ENCODE measurements at places on chromosomes 16 and 17.

DNA sequence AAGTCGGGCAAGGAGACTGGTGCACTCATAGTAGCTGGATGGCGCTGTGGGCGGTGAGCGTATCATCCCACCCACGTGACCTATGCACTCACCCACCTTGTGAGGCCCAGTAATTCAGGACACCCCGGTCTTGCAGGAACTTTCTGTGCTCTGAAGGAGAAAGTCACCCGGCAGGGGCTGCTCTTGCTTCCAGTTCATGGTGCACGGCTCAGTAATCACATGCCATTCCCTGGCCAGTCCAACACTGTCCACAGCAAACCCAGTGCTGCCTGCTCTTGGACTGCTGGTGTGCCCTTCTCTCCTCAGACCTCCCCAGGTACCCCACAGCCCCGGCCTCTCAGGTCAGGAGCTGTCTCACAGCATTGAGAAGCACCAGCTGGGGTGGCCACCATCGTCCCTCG is 16.4 kb upstream of the RHBDF2 start:
- H3K4me3 ChIP-seq: no peak overlapping the region
- no peaks in the 10 kb centered on the region for H3K36me3 ChIP-seq
- peaks cover 5% of the 10 kb centered on the region for H3K4me1 ChIP-seq
- DNase-seq: no peak
- H3K27me3 ChIP-seq: no peaks in the 10 kb centered on the region

DNA sequence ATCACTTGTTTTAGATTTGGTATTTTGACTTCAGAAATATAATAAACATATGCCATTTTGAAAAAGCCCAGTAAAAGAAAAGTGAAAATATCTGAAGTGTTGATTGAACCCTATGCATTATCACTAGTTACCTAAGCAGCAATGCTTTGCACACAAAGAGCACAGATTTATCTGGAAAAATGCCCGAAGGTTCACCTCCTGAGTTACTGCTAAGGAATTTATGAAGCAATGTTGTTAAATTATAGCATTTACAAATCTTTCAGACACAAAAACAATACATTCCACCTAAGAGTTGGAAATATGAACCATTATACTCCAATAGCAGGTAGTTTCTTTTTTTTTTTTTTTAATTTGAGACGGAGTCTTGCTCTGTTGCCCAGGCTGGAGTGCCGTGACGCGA is 38.9 kb upstream of the GHDC start:
- no peaks in the 10 kb centered on the region for H3K36me3 ChIP-seq
- H3K27me3 ChIP-seq: no peaks in the 10 kb centered on the region
- H3K27ac ChIP-seq: no peak overlapping the region
- no peaks in the 10 kb centered on the region for H3K4me1 ChIP-seq

GRCh38 chr17:60077672-60078519 is 825 bp downstream of the HEATR6 start:
- no peaks in the 10 kb centered on the region for H3K36me3 ChIP-seq
- peaks cover 9% of the 10 kb centered on the region for H3K4me1 ChIP-seq
- peak overlapping the region; percentile 84 for H3K27ac ChIP-seq
- H3K4me3 ChIP-seq: peak overlapping the region; percentile 89
- DNase-seq: no peak

DNA sequence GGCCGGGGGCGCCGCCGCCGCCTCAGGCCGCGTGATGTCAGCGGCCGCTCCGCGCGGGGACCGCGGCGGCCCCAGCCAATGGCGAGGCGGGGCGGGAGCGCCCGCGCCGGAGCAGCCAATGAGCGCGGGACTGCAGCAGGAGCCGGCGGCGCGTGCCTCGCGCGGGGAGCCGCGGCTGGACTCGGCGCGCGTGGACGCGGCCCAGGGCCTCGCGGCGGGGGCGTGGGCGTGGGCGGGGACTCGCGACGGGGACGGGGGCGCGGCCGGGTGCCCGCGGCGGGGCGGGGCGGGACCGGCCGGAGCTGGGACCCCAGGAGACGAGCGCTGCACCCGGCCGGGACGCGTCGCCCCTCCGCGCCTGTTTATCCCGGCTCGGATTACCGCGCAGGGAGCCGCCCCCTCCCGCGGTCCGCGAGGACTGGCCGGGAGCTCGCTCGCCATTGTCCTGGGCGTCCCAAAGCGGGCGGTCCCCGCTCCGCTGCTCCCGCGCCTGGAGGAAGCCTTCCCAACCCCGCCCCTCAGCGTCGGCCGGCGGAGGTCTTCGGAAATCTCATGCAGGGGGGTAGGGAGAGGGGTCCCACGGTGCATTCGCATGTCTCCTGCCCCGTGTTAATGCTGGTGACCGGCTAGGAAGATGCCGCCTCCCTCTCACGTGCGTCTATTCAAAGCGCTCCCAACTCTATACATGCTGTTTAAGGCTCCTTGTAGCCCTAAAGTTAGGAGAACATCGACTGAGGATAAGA is at the start of gene RNF157:
Gene RNF157, minus strand, starts transcription at position 33 of the 743 bp plus-strand sequence. CDS start 253 bp downstream, outside the sequence.
- peak within 1 kb of the TSS; percentile 52 for H3K27ac ChIP-seq
- H3K36me3 ChIP-seq: no peaks in the 10 kb centered on the region
- peaks cover 4% of the 10 kb centered on the region for H3K4me1 ChIP-seq
- H3K27me3 ChIP-seq: no peaks in the 10 kb centered on the region

GRCh38 chr17:2259769-2260536 is 43.6 kb downstream of the SMG6 start:
- H3K27me3 ChIP-seq: no peaks in the 10 kb centered on the region
- H3K4me3 ChIP-seq: no peak overlapping the region
- DNase-seq: no peak

DNA sequence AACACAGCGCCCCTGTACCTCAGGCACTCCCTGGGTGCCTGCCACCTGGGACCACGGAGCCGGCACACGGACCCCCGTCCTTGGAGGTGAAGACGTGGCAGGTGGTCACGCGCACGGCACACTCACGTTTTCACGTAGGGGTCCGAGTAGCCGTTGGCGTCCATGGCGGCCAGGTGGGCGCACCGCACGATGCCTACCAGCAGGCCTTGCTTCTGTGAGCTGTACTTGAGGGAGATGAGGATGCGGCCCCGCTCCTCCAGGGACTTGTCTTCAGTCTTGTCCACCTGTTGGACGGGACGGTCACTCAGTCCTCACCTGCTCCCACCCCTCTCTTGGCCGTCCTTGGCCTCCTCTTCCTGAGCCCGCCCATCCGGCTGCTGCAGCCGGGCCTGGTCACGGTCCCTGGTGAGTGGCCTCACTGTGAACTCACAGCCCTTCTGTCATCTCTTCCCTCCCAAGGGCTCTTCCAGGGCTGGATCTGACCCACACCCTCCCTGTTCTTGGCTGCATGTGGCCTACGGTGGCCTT is 18.8 kb downstream of the SCGB1C2 start:
- H3K36me3 ChIP-seq: no peaks in the 10 kb centered on the region
- DNase-seq: no peak
- no peak overlapping the region for H3K4me3 ChIP-seq
- no peaks in the 10 kb centered on the region for H3K27me3 ChIP-seq

GRCh38 chr16:27304881-27305745 is 8.7 kb upstream of the IL4R start:
- no peak overlapping the region for H3K4me3 ChIP-seq
- no peaks in the 10 kb centered on the region for H3K36me3 ChIP-seq
- no peaks in the 10 kb centered on the region for H3K4me1 ChIP-seq
- H3K27me3 ChIP-seq: no peaks in the 10 kb centered on the region
- DNase-seq: no peak
- peak overlapping the region; percentile 48 for H3K27ac ChIP-seq

GRCh38 chr17:42937712-42938596 is 26.3 kb downstream of the AARSD1 start:
- H3K27me3 ChIP-seq: no peaks in the 10 kb centered on the region
- no peak overlapping the region for H3K27ac ChIP-seq
- no peaks in the 10 kb centered on the region for H3K4me1 ChIP-seq
- no peak for DNase-seq
- no peaks in the 10 kb centered on the region for H3K36me3 ChIP-seq

- H3K27me3 ChIP-seq: no peaks in the 10 kb centered on the region
- no peaks in the 10 kb centered on the region for H3K36me3 ChIP-seq
- no peaks in the 10 kb centered on the region for H3K4me1 ChIP-seq
- H3K4me3 ChIP-seq: no peak overlapping the region
- DNase-seq: no peak
Measured at GRCh38 chr16:3534126-3534525, 33.3 kb downstream of the CLUAP1 start.

DNA sequence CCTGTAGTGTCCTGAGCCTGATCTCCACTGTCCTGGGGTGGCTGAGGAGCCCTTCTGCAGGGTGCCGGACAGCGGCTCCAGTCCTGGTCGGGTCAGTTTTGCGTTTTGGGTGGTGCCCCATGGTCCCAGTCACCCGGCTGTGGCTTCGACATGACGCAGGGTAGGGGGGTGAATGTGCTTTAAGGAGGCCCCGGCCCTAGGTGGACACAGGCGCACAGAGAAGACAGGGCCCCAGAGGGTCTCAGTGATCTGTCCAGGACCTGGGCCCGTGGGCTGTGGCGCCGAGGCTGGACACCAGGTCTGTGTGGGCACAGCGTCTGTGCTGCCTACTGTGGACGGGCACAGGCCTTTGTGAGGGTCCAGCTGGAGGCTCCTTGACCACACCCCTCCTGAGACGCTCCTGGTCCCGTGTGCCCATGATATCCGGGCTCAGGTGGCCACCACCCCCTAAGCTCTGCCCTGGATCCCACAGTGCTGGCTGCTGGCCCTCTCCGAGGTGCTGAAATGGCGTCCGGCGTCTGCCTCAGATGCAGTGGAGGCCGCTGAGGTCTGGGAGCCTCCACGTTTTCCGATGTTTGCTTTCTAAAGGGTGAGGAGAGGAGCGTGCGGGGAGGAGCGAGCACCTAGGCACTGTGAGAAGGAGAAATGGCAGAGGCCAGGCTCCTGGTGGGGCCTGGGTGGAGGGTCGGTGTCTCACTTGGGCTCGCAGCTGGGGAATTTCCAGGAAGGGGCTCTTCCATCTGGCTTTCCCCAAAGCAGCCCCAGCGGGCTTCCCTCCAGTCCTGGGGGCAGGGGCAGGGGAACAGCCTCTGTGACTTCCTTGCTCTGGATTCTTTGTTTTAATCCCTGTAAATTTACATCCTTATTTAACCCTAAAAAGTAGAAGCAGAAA is 56.1 kb upstream of the ACSF3 start:
- no peaks in the 10 kb centered on the region for H3K4me1 ChIP-seq
- no peak overlapping the region for H3K4me3 ChIP-seq
- no peak for DNase-seq
- H3K27me3 ChIP-seq: peaks cover 87% of the 10 kb centered on the region
- H3K36me3 ChIP-seq: no peaks in the 10 kb centered on the region

Data from breast epithelium (tissue), 4 donors.